ENCODE measurements at places on chromosomes 7 and 10. TPM values are rescaled to one million over a fixed set of nuclear protein-coding genes. Genes with fewer than 3 reads are reported as not detected.

LLCFC1 gene
- not detected for polyA plus RNA-seq

- no peak overlapping the region for H3K27ac ChIP-seq
- no peaks in the 10 kb centered on the region for H3K36me3 ChIP-seq
- no peak overlapping the region for H3K4me3 ChIP-seq
- DNase-seq: no peak
Measured at GRCh38 chr10:111974325-111974724, 209.2 kb downstream of the GPAM start.

GRCh38 chr7:148458263-148458662 is 132.3 kb upstream of the C7orf33 start:
- no peak for DNase-seq
- no peaks in the 10 kb centered on the region for H3K4me1 ChIP-seq
- H3K27ac ChIP-seq: no peak overlapping the region
- H3K36me3 ChIP-seq: no peaks in the 10 kb centered on the region
- peaks cover 4% of the 10 kb centered on the region for H3K27me3 ChIP-seq
- H3K4me3 ChIP-seq: no peak overlapping the region

DNA sequence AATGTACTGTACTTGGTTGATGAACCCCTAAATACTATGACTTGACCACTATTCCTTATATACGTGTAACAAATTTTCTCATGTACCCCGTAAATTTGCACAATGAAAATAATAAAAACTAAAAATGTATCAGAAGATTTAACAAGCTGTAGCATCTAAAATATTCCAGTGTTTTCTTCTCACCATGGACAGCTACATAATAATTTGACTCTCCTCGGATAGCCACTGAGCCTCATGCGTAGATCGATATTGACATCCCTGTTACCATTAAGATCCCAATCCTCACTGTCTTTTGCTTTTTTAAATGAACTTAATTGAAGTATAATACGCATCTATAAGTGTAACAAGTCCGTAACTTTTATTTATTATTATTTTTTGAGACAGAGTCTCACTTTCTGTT is 179.7 kb upstream of the C7orf33 start:
- peaks cover 5% of the 10 kb centered on the region for H3K4me1 ChIP-seq
- no peaks in the 10 kb centered on the region for H3K27me3 ChIP-seq
- no peak for DNase-seq
- H3K4me3 ChIP-seq: no peak overlapping the region

DNA sequence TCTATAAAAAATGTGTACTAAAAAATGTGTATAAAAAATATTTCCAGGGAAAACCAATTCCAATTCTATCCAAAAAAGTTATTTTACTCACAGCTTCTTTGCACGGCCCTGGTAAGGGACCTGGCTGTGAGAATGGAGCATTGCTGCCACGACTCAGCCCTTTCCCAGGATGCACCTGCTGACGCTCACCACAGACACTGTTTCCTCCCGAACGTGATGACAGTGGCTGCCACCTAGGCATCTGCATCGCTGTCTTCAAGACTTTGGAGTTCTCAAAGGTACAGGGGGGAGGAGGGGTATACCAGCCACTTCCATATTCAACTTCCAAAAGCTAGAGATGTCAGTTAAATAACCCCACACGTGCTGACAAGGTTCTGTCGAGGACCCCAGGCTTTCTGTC is 23.9 kb upstream of the PTPRN2 start:
- no peaks in the 10 kb centered on the region for H3K36me3 ChIP-seq
- no peak overlapping the region for H3K27ac ChIP-seq
- no peak overlapping the region for H3K4me3 ChIP-seq
- H3K4me1 ChIP-seq: peaks cover 9% of the 10 kb centered on the region
- no peaks in the 10 kb centered on the region for H3K27me3 ChIP-seq

GRCh38 chr7:142138996-142139395 is 27.5 kb downstream of the MGAM2 start:
- H3K4me1 ChIP-seq: no peaks in the 10 kb centered on the region
- no peaks in the 10 kb centered on the region for H3K27me3 ChIP-seq
- no peak overlapping the region for H3K27ac ChIP-seq
- H3K4me3 ChIP-seq: no peak overlapping the region
- DNase-seq: no peak
- H3K36me3 ChIP-seq: no peaks in the 10 kb centered on the region

- H3K4me3 ChIP-seq: no peak overlapping the region
- no peaks in the 10 kb centered on the region for H3K4me1 ChIP-seq
- H3K27me3 ChIP-seq: no peaks in the 10 kb centered on the region
- no peak for DNase-seq
- H3K27ac ChIP-seq: no peak overlapping the region
- H3K36me3 ChIP-seq: peaks cover 18% of the 10 kb centered on the region
Measured at GRCh38 chr10:43188702-43189101, 50.5 kb downstream of the CSGALNACT2 start.

Measured in naive B cell (primary cell).